Nephron progenitor cell (in vitro differentiated cells): ENCODE measurements at places on chromosomes 12 and 14.

DNA sequence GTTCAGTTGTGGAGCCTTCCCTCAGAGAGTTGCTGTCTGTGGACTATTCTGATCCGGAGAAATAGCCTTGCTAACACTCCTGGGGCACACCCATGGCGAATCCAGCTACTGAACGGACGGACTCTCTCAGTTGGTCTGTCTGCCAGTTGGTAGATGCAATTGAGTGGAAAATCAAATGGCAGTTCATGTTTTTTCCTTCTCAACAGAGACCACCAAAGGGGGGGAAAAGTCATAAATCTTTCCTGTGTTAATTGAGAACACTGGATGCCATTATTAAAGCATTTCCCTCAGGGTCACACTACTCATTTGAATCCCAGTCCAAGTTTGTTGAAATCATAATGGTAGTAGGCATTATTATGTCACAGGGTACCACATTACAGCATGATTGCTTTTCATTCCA, 354.3 kb upstream of the FAR2 start:
- DNase-seq: no peak

GRCh38 chr14:66111891-66112290, 374.3 kb upstream of the CCDC196 start:
- no peak for DNase-seq

DNA sequence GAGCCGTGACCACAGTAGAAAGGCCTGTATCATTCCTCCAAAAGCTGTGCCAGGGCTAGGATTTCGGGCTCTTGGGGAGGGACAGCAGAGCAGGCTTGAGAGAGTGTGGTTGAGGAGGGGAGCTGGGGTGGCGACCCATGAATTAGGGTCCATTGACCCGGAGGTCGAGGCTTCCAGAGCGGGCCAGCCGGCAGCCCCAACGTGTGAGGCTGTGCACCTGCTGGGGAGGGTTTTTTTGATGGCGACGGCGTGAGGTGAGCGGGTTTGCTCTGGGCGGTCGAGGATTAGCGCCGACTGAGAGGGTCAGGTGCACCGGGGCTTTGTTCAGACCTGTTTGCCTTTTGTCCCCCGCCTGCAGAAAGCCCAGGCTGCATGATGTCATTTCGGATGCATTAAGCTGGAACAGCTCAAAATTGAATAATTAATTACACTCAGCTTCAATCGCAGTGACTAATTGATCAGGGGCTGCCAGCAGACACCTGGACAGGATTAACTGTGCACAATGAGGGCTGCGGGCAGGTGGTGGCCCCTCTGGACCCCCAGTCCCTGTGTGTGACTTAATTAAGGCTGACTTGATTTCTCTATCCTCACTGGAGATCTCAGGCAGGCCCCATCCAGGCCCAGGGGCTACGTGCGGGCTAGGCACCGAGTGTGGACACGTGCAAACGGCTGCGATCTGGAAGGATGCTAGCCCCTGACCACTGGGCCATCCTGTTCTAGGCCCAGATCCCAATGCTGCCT, 42.1 kb upstream of the MEG3 start:
- DNase-seq: no peak

GRCh38 chr12:109638735-109639134, 65.1 kb downstream of the MVK start:
- no peak for DNase-seq

DNA sequence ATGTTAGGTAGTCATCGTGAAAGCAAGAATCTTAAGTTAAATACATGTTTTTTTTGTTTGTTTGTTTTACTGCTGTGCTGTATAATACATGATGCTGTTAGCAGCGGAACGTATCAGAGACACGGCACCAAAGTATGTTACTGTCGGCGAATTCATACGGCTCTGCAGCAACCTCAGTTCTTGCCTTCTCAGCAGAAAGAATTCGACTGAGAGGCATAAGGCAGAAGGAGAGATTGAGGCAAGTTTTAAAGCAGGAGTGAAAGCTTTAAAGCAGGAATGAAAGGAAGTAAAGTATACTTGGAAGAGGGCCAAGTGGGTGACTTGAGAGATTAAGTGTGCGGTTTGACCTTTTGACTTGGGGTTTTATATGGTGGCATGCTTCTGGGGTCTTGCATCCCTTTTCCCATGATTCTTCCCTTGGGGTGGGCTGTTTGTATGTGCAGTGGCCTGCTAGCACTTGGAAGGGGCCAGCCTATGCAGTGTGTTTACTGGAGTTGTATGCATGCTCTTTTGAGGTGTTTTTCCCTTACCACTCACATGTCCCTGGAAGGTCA, 23.7 kb downstream of the LEMD3 start:
- DNase-seq: no peak

GRCh38 chr12:93954166-93955112, 193.9 kb upstream of the PLXNC1 start:
- no peak for DNase-seq

DNA sequence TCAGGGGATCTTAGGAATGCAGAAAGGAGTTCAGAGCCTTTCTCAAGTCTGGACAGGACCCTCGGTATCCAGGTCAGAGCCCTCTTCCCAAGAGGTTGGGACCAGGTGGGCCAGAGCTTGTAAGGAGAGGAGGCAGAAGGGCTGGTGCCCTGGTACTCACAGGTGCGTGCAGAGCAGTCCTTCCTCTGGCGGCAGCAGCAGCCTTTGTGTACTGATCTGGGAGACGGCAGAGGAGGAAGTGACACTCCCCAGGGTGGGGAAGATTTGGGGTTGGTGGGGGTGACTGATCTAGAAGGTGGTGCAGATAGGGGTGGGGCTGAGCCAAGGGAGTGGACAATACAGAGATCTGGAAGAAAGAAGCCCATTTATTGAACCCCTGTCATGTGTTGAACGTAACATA, at the start of gene ITGB7:
TSS of gene ITGB7 (minus strand) at position 210 of the 400 bp plus-strand sequence. CDS start 6,808 bp downstream, outside the sequence.
- no peak for DNase-seq

DNA sequence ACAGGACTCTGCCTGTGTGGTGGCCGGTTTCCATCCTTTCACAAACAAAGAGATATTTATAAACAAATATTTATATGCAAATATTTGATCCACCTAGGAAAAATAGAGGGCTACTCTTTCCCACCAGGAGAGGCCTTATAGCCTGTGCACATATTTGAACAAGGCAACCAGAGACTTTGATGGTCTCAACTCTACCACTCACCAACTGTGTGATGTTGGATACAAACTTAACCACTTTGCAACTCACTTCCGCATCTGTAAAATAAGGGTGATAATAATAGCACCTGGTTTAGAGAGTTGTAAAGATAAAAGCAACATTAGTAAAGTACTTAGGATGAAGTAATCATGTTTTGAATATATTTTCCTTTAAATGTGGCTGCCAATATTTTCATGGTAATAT, 1.5 kb upstream of the CLEC12A start:
- DNase-seq: no peak
